ENCODE measurements at places on chromosomes 6 and 20. TPM values are rescaled to one million over a fixed set of nuclear protein-coding genes. Genes with fewer than 3 reads are reported as not detected.
A peak's percentile ranks its signal among the peaks of the same experiment; 100 is the strongest.

UFL1 gene
- 26.9 TPM for total RNA-seq

GABRR1 gene
- total RNA-seq: not detected

- no peak for DNase-seq
Measured at GRCh38 chr6:6714953-6715352, 126.4 kb downstream of the LY86 start.

EPHA7 gene
- 0.34 TPM for total RNA-seq

- peak; percentile 9 for DNase-seq
Measured at GRCh38 chr20:48025051-48025515, 239.8 kb upstream of the SULF2 start.

DNA sequence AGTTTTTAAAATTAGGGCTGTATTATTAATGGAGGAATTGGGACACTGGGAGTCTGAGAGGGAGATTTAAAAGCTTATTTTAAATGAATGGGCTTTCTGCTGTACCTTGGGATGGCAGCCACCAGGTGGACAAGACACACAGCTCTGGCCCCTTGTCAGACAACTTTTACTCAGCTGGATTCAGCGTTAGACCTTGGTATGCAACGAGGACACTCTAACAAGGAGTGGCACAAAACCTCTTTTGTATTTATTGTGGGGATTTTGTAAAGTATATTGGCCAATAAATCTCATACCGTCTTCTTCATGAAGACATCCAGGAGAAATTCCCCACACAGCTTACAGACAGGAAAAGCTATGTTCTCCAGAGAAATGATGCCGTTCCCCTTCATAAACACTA, 105.7 kb downstream of the LCA5 start:
- DNase-seq: no peak

DNA sequence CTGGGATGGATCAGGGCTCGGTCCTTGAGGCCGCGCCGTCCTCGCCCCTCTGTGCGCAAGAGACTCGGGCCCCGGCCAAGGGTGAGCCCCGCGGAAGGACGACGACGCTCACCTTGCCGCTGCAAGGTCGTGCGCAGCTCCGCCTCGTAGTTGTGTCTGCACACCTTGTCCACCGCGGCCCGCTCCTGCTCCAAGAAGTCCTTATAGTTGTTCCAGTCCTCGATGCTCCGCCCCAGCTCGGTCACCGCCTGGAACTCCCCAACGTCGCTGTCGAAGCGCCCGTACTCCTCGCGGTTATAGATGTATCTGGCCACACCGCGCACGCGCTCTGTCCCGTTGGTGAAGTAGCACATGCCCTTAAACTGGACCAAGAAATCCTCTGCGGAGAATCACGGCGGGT, 1.8 kb downstream of the HLA-DQB2 start:
- DNase-seq: no peak

GRCh38 chr6:16043171-16044135, 85.4 kb upstream of the MYLIP start:
- no peak for DNase-seq

- no peak for DNase-seq
Measured at GRCh38 chr6:142842418-142843261, 102.3 kb downstream of the HIVEP2 start.

C6orf52 gene
- 1.8 TPM for total RNA-seq
